HT1080 (cell line): ENCODE measurements at places on chromosomes 6 and 20. TPM values are rescaled to one million over a fixed set of nuclear protein-coding genes. Genes with fewer than 3 reads are reported as not detected.

Gene GSTA3
- not detected in 2 replicates for total RNA-seq

Gene HRH3
- not detected in 2 replicates for total RNA-seq

Gene CCDC167
- 19.5 and 33.1 TPM in 2 replicates for total RNA-seq

Gene TULP4
- total RNA-seq = 24.9 and 27.8 TPM in 2 replicates

Gene ZSCAN9
- total RNA-seq = 6.5 and 10.7 TPM in 2 replicates

Gene KCNG1
- 56.9 and 65.0 TPM in 2 replicates for total RNA-seq

Gene FLOT1
- total RNA-seq = 67.0 and 73.8 TPM in 2 replicates

Gene RAD21L1
- total RNA-seq = 0.17 and 0.59 TPM in 2 replicates

Gene MUCL3
- not detected in 2 replicates for total RNA-seq

Gene SYS1
- 16.2 and 28.9 TPM in 2 replicates for total RNA-seq

Gene RAB32
- 33.2 and 40.6 TPM in 2 replicates for total RNA-seq
